ENCODE measurements at places on chromosomes 6 and 20.

- no peak for DNase-seq
These were observed 148.5 kb downstream of the MRPL14 start for GRCh38 chr6:43978473-43979346.

DNA sequence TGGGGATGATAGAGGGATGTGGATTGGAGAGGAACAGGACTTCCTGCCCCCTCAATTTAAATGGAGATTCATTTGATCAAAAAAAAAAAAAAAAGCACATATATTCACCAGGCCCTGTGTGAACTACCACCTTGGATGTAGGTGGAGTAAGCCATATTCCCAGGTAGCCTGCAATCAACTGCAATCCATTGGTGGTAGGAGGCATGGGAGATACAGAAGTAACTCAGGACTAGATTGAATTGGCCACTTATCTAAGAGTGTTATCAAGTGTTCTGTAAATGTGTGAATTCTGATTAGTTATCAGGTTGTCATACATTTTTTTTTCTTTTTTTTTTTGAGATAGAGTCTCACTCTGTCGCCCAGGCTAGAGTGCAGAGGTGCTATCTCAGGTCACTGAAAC is 124.1 kb upstream of the ESR1 start:
- DNase-seq, result no peak

GRCh38 chr20:17955302-17955701 is 13.3 kb downstream of the SNX5 start:
- no peak for DNase-seq

GRCh38 chr6:163813979-163814493 is 399.5 kb downstream of the QKI start:
- no peak for DNase-seq

GRCh38 chr6:23140871-23141270 is 571.5 kb downstream of the HDGFL1 start:
- no peak for DNase-seq

GRCh38 chr6:16727996-16728395 is 33.3 kb downstream of the ATXN1 start:
- DNase-seq, result no peak

DNA sequence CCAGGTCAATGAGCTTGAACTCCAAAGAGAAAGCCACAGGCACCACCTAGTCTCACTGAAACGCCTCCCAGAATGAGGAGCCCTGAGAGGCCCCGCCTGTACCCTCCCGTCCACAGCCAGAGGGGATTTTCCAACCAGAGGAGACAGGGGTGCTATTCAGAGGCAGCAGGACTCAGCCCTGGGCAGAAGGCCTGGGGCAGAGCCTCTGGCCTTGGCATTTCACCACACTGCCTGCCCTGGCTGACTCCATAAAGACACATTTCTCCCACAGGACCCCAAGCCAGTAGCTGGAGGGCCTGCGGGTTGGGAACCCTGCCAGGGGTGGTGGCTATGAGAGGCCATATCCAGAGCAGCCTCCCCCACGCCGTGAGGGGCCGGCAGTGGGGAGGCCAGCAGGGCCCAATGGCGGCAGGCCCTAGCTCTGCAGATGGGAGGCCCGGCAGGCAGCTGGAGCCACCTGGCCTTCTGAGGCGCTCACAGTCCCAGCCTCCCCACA is 159.3 kb downstream of the PREX1 start:
- DNase-seq, result no peak

GRCh38 chr6:106918115-106918514 is 56.4 kb downstream of the CD24 start:
- no peak for DNase-seq

GRCh38 chr20:43943725-43944124 is 29.1 kb downstream of the TOX2 start:
- no peak for DNase-seq

DNA sequence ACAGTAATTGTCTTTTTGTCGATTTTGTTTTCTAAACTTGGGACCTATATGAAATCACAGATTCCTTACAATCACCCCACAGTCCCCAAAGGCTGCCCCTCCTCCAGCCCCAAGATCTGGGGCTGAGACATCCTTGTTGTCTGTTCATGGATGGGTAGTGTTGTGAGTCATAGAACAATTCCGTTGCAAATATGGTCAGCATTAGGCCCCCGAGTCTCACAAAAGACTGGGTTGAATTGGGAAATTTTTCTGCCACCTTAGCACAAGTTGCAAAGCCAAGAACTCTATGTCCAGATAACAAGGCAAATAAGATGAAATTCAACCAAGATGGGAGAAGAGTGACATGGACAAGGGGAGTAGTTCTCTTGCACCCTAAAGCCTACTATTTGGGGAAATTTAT is 10.5 kb upstream of the TAB2 start:
- DNase-seq, result no peak

DNA sequence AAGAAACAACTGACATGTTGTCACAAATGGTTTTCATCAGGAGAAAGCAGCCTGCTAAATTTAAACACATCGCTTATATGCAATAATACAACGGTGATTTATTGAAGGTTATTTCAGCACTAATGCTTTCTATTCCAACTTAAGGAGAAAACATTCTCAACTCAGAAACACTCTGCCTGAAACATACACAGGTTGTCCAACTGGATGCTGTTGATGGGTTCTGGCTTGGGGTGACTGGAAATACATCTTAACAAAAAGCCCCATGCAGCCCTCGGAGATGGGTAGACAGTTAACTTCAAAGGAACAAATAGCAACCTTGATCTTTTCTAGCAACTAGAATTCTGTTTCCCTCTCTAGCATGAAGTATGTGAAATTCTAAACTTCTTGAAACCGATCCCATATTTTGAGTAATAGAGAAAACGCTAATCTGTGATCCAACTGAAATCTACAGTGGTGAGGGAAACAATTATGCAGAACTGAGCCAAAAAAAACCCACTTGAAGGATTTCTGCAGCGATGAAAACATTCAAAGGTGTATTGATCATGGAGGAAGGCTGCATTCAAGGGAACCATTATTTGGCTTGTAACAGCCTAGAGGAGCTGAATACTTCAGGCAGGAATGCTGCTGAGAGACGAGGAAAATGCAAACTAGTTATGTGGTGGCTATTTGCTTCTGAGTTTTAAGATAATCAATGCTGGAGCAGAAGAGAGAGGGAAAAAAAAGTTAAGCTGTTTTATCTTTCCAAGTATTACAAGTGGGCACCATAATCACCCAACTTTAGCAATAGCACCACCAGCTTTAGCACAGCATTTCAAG is 6.9 kb downstream of the ZMYND8 start:
- DNase-seq, result no peak

DNA sequence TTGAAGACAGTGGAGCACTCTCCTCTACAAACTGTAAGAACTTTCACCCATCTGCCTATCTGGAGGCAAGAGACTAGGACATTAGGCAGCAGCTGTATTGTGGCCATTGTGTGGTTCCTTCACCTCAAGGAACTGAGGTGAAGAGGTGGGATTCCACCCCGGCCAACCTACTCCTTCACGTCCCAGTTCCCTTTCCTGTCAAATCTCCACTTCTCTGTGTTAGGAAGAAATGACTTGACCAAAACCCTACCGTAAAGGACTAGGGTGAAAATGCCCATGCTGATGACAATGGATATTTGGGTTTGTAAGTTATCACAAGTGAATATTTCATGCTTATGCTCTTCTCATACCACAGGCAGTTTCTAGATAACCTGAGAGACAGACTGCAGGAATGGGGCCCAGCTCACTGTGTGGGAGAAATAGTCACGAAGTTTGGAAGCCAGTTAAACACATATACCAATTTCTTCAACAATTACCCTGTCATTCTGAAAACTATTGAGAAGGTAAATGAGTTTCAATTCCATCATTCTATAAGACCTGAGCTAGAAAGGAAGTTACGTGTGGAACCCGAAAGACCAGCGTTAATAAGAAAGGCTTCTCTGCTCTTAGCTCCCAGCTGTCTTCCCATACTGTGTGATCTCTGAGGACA is 86.6 kb downstream of the ECT2L start:
- DNase-seq, result no peak

GRCh38 chr20:15642109-15642508 is 931.1 kb downstream of the KIF16B start:
- no peak for DNase-seq

GRCh38 chr20:49690899-49691620 is 22.6 kb downstream of the B4GALT5 start:
- DNase-seq, result no peak

DNA sequence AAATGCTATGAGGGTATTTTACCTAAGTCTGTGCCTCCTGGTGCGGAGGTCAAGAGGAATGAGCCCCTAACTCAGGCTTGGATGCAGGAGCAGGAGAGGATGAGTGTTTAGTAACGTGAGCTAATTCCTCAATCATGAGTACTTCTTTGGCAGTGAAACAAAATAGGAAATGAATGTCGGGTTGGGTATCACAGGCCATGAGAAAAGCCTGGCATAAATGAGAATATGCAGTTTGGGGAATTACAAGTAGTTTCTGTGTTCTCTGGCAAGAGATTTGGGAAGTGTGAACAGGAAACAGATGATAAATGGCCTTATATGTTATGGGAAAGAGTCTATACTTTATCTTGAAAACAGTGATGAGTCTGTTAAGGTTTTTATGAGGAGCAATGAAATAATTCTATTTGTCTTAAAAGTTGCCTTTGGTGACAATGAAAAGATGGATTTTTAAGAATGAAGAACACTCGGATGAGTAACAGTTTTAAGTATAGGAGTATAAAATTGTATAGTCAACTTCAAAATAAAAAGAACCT is 59.0 kb upstream of the RNF146 start:
- DNase-seq, result no peak

DNA sequence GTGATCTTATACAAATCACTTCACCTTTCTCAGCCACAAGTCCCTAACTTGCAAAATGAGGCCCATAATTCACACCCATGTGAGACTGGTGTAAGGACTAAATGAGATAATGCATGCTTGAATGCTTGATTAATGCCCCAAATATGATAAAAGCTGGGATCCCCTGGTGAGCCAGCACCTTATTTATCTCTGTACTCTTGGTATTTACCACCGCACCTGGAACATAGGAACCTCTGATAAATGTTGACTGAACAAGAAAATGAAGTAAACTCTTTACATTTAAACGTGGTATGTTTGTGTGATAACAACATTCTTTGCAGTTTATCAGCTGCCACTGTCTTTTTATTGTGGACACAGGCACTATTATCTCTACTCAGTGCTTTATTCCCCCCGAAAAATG is 2.5 kb upstream of the APOBEC2 start:
- no peak for DNase-seq

GRCh38 chr20:47274401-47275108 is 81.9 kb downstream of the ZMYND8 start:
- no peak for DNase-seq

DNA sequence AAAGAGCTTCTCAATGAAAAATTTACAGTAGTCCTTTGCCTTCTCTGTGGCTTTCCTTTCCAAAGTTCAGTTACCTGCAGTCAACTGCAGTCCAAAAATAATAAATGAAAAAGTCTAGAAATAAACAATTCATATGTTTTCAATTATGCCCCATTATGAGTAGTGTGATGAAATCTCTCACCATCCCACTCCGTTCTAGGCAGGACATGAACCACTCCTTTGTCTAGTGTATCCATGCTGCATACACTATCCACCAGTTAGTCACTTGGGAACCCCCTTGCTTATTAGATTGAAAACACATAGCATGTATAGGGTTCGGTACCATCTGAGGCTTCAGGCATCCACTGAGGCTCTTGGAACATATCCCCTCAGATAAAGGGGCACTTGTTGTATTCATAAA is 80.6 kb upstream of the EYA4 start:
- DNase-seq, result no peak

GRCh38 chr6:27254566-27254965 is 7.1 kb downstream of the PRSS16 start:
- no peak for DNase-seq

GRCh38 chr20:1900321-1900801 is 5.2 kb downstream of the SIRPA start:
- DNase-seq, result no peak

DNA sequence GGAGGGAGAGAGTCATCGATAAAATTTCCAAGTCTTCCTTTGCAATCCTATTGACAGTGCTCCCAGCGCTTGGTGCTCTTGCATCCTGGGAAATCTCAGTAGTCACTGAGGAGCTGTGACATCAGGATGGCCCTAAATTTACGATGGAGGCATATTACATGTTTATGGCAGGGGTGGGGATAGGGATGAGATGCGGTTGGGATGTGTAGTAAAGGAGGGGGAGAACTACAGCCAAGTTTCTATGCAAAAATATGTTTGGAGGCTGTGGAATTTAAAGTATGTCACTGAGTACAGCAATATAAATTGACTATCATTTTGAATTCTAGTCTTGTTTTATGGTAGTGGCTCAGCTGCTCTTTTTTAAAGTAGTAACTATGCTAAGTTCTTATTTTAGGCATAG is 544.9 kb downstream of the PKHD1 start:
- DNase-seq, result no peak

DNA sequence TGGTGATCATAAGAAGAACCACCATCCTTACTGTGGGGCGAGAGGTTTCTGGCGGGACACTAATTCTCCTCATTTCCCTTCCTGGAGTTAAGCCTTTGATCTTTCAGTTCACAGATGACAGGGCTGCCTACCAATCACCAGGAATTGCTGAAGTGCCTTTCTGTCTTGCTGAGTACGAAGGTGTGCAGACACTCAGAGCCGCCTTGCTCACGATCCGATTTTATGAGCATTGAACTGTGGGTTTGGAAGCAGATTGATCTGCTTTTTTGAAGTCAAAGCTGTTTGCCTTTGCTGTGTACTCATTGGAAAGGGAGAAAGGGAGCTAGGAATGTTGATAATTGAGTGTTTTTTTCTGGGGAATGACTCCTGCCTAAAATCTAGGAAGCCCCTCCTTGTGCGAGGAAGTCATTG is 129.1 kb upstream of the SALL4 start:
- DNase-seq, result no peak

- no peak for DNase-seq
These were observed 5.6 kb upstream of the RPS21 start for GRCh38 chr20:62381202-62381797.

- DNase-seq, result no peak
These were observed 81.9 kb upstream of the RIN2 start for GRCh38 chr20:19676202-19676601.

DNA sequence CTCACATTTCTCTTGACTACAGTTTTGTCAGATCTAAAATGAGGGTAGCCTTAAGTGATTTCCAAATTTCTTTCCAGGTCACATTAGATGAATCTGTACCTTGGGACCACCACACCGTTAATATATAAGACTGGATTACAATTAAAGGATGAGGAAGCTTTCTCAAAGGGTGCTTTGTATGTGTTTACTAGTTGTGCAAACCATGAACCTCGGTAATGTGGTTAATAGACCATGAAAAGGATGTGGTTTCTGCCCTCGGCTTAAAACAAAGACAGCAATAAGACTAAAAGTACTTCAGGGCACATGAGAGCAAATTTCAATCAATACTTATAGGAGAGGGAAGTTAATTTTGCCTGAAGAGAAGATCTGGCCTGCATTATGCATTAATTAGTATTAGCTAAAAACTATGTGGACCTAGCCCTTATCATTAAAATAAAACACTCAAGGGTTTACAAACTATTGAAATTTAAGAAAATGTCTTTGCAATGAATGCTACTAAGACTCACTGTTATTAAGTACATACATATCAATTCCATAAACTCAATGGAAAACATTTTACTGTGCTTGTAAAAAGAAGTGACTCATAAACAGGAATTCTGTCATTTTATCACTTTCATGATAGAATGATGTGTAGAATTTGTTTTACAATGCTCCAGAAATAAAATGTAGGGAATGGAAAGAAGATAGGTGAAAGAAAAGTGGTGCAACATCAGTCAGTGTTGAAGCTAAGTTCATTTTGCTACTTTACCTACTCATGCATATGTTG is 936 bp upstream of the TMX4 start:
- DNase-seq, result peak; percentile 63

GRCh38 chr6:741410-742339 is 48.7 kb upstream of the EXOC2 start:
- DNase-seq, result no peak

- DNase-seq, result no peak
These were observed 126.3 kb upstream of the CEP162 start for GRCh38 chr6:84353459-84354423.

Data from CD4-positive, alpha-beta T cell treated with Interleukin-12 subunit alpha and Interleukin-12 subunit beta, for 1 hour (primary cell).